ENCODE measurements at places on chromosomes 3 and 15. TPM values are rescaled to one million over a fixed set of nuclear protein-coding genes. Genes with fewer than 3 reads are reported as not detected.
A peak's percentile ranks its signal among the peaks of the same experiment; 100 is the strongest.

- no peak overlapping the region for H3K4me3 ChIP-seq
- H3K27ac ChIP-seq = no peak overlapping the region
- no peaks in the 10 kb centered on the region for H3K36me3 ChIP-seq
- DNase-seq = no peak
These were observed 499.8 kb upstream of the TPRG1 start for GRCh38 chr3:188671971-188672370.

DNA sequence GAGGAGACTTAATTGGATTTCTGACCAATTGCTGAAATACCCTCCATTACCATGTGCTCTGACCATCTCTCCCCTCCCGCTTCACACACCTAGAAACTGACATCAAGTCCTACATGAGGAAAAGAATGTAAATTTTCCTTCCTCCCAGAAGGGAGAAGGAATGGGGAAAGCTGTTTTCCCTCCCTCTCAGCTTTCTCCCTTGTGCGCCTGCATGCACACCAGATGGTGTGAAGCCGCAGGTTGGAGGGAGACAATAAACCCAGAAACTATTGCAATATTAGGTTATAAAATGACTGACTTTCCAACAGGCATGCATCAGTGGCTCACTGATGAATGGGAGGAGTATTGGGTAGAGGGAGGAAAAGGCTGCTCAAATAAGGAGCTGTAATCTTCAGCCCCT, 50.9 kb downstream of the MB21D2 start:
- no peak overlapping the region for H3K27ac ChIP-seq
- H3K4me3 ChIP-seq = no peak overlapping the region
- DNase-seq = no peak
- H3K36me3 ChIP-seq = no peaks in the 10 kb centered on the region
- no peaks in the 10 kb centered on the region for H3K27me3 ChIP-seq

GRCh38 chr3:66885326-66886000, 112.6 kb upstream of the KBTBD8 start:
- no peak overlapping the region for H3K4me3 ChIP-seq
- no peak for DNase-seq
- H3K36me3 ChIP-seq = no peaks in the 10 kb centered on the region
- no peaks in the 10 kb centered on the region for H3K4me1 ChIP-seq
- H3K27me3 ChIP-seq = no peaks in the 10 kb centered on the region

DNA sequence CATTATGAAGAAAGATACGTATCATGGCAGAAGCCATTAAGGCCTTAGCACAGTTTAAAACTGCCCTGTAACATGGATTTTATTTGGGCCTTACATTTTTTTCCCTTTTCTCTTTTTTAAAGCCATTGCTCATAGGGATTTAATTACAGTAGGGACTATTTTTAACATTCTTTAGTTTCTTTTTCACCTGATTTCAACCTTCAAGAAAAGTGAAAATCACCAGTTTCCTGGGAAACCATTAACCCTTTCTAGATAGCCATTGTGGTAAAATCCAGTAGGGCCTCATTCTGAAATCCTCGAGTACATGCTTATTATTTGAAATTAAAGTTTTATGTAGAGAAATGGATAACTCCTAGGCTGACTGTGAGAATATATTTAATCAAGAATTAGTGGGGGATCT, 3.1 kb downstream of the SPRED1 start:
- no peaks in the 10 kb centered on the region for H3K4me1 ChIP-seq
- no peak overlapping the region for H3K27ac ChIP-seq
- no peak overlapping the region for H3K4me3 ChIP-seq
- H3K27me3 ChIP-seq = no peaks in the 10 kb centered on the region

DNA sequence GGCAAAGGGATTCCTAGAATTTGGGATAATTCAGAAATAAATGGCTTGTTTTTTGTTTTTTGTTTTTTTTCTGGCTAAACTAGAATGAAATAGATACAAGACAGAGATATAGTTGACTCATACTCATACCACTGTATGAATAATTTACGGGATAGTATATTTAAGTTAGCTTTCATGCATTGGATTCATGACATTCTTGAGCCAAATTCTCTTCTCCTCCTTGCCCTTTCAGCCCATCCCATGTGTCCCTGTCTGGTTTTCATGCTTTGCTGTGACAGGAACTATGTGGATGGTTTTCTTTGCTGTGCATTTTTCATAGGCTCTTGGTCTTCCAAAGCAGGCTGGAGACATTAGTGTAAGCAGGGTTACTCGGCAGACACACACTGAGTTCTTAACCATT, 66.6 kb upstream of the UMPS start:
- no peak for DNase-seq
- no peaks in the 10 kb centered on the region for H3K27me3 ChIP-seq
- no peaks in the 10 kb centered on the region for H3K4me1 ChIP-seq
- H3K4me3 ChIP-seq = no peak overlapping the region
- H3K27ac ChIP-seq = peak overlapping the region; percentile 54
- H3K36me3 ChIP-seq = peaks cover 2% of the 10 kb centered on the region

DNA sequence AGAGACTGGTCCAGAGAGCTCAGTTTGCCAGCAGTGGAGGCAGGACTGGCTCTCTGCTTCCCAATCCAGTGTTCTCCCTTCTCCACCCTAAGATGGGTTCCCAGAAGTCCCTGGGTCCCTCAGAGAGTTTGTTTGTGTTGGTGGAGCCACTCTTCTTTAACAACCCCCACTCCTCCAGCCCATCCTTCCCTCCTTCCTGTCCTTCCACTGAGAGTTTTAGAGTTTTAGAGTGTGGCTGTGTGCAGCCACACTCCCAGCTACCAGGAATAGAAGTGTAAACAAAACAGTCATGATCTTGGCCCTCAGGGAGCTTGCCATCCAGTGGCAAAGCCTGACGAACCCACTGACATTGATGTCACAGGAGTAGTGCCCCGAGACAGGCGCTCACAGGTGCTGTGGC, 12.5 kb upstream of the FBLN2 start:
- H3K4me3 ChIP-seq = no peak overlapping the region
- peak overlapping the region; percentile 80 for H3K27ac ChIP-seq
- no peaks in the 10 kb centered on the region for H3K36me3 ChIP-seq

Gene GOLGA8M
- not detected for total RNA-seq

DNA sequence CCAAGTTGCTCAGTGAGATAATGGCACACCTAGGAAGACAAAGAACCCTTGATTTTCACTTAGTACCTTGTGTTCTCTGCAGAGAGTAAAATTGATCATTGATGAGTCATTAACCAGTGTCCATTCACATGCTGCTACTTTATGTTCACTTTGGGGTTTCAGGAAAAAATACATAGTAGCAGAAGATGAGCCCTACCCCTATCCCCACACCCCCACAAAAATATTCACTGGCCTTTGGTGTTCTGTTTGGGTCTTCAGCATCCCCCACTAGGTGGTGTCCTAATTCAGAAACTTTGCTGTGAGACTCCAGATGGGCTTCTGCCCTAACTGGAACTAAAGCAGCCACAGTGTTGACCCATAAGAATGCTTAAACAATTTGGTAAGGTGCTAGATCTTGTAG, 178.8 kb downstream of the KLHL25 start:
- H3K27ac ChIP-seq = no peak overlapping the region
- peak; percentile 57 for DNase-seq
- H3K4me1 ChIP-seq = peaks cover 8% of the 10 kb centered on the region

Gene NMB
- total RNA-seq = 7.5 TPM

Gene SHQ1
- total RNA-seq = 20.2 TPM

GRCh38 chr3:143716731-143717130, 131.5 kb downstream of the SLC9A9 start:
- no peak for DNase-seq
- H3K27me3 ChIP-seq = peaks cover 1% of the 10 kb centered on the region
- no peak overlapping the region for H3K4me3 ChIP-seq
- H3K36me3 ChIP-seq = no peaks in the 10 kb centered on the region

Gene MOBP
- total RNA-seq = 0.27 TPM

- H3K4me3 ChIP-seq = no peak overlapping the region
- no peaks in the 10 kb centered on the region for H3K36me3 ChIP-seq
These were observed 9.1 kb downstream of the THRB start for GRCh38 chr3:24485511-24485910.

Gene COL8A1
- not detected for total RNA-seq

DNA sequence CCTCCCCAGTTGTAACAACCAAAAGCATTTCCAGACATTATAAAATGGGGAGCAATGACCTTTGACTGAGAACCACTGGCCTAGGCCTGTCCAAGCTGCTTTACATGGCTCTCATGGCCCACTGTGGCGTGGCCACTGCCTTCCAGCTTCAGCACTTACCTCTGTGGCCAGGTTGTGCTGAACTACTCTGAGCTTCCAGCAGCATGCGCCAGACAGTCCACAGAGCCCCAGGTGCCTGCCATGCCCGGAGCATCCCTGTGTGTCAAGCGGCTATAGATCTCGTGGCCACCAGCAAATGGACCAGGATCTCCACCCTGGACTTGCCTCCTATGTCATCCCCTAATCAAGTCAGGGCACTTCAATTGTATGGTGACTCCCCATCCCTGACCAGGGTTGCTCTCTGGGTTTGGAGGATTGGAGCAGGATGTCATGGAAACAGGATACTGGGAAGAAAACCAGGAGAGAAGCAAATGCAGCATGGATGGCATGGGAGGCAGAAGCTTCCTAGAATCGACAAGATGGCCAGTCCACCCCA, 199.7 kb downstream of the UACA start:
- H3K4me1 ChIP-seq = no peaks in the 10 kb centered on the region
- H3K27ac ChIP-seq = no peak overlapping the region
- no peaks in the 10 kb centered on the region for H3K27me3 ChIP-seq
